ENCODE measurements at places on chromosomes 13 and 19.

DNA sequence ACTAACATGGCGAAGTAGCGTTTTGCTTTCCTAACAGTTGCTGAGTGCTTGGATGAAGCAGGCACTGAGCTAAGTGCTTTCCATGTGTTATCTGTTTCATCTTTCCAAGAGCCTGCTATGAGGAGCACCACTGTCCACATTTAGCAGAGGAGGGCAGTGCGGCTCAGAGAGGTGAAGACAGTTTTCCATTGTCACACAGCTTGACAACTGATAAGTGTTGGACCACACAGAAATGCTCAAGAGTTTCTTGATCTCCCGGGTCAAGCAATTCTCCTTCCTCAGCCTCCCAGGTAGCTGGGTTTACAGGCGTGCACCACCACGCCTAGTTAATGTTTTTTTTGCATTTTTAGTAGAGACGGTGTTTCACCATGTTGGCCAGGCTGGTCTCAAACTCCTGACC is 6.8 kb upstream of the CRTC1 start:
- no peak for DNase-seq

DNA sequence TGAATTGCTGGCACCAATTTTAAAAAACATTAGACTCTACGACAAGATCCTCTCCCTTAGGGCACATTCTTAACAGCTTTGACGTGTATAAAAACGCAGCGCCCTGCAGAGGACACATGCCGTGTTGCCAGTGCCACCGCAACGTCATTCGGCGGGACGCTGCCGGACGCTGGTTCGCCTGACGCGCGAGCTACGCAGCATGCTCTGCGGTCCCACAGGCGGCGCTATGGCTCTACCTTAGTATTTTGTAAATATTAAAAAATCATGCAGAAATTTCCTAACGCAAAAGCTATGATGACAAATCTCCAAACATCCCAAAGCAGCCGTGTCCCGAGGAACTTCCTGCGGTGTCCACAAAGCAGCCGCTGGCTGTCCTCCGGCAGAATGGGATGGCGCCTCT is 4.2 kb upstream of the ADPRHL1 start:
- DNase-seq, result no peak

DNA sequence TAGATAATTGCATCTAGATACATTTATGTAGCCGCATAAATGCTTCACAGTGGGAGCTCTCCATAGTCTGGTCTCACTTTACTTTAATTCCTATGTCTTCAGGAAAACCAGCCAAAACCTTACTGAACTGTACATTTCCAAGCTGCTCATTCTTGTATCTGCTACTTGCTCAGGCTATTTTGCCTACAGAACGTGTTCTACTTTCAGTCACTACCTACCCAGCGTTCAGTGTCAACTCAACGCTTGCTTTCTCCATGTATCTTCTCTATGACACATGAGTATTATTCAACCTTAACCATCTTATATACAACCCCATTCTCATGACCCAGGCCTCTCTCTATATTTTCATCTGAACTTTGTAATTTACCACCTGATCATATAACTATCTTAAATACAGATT is 101.9 kb downstream of the KLF12 start:
- DNase-seq, result no peak

GRCh38 chr13:80527400-80527799 is 186.5 kb upstream of the SPRY2 start:
- DNase-seq, result no peak

DNA sequence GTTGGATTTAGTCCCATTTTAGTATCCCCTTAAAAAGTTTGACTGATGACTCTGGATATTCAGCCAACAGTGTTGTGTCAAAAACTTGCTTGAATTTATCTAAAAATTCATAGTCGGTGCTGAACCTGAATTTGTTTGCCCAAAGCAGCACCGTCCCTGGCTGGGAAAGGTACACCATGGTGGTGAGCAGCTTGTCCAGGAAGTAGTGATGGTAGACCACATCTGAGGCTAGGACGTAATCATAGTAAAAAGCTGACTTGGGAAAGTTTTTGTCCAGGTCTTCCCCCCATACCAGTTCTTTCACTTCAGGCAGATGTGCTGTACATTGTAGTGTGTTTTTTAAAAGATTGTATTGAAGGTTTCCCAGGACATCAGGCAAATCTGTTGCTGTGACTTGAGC is 8.8 kb downstream of the METTL21C start:
- no peak for DNase-seq

GRCh38 chr19:38326591-38326990 is 6.9 kb downstream of the KCNK6 start:
- DNase-seq, result no peak

DNA sequence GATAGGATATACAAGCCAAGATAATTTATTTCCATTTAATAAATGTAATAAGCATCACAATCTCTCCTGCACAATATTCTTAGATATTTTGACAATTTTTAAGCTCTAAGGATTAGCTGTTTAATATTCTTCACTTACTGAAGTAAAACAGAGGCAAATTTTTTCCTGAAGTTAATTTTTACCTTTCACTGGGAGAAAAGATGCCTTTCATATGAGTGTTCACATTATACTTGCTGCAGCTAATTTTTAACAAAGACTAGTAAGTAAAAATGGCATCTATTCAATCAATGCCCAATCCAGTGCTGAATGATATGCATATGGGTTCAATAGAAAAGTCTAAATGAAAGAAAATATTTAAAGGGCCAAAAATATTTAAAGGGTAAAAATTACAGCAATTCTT is 377.2 kb upstream of the GPC6 start:
- DNase-seq, result no peak

- no peak for DNase-seq
Observed at GRCh38 chr13:72168126-72168855, 301.3 kb upstream of the DACH1 start.
